GM23338 (cell line): ENCODE measurements at places on chromosomes 1 and 21. TPM values are rescaled to one million over a fixed set of nuclear protein-coding genes. Genes with fewer than 3 reads are reported as not detected.

Gene USP48
- total RNA-seq, result 85.9 and 114 TPM in 2 replicates

Gene NUP210L
- total RNA-seq, result not detected in 2 replicates

Gene S100A3
- total RNA-seq, result not detected in 2 replicates

Gene TBX19
- 0.82 and 1.1 TPM in 2 replicates for total RNA-seq

Gene FALEC
- total RNA-seq, result not detected in 2 replicates

Gene OPTC
- 1.0 TPM in 1 of 2 replicates, not detected in the other for total RNA-seq

Gene SPRR2E
- total RNA-seq, result not detected in 2 replicates

Gene RHOU
- total RNA-seq, result 3.7 and 4.4 TPM in 2 replicates

Gene ADGRL2
- 90.3 and 104 TPM in 2 replicates for total RNA-seq

Gene WNT2B
- 0.12 and 0.90 TPM in 2 replicates for total RNA-seq

Gene BNIPL
- total RNA-seq, result 1.2 and 2.4 TPM in 2 replicates

Gene HSD3B2
- not detected in 2 replicates for total RNA-seq

Gene AIRE
- 0.10 TPM in 1 of 2 replicates, not detected in the other for total RNA-seq

Gene PODN
- 0.24 and 1.0 TPM in 2 replicates for total RNA-seq

Gene CYP4A22
- not detected in 2 replicates for total RNA-seq

Gene IGSF9
- 23.5 and 27.6 TPM in 2 replicates for total RNA-seq

Gene MROH9
- not detected in 2 replicates for total RNA-seq

Gene NFASC
- total RNA-seq, result 7.6 and 11.7 TPM in 2 replicates

Gene AQP10
- not detected in 2 replicates for total RNA-seq

Gene IGSF21
- total RNA-seq, result 15.6 and 17.9 TPM in 2 replicates

Gene RIPPLY3
- total RNA-seq, result 2.5 and 2.6 TPM in 2 replicates

Gene ETNK2
- total RNA-seq, result 18.9 and 26.2 TPM in 2 replicates

Gene HIVEP3
- 0.14 and 0.39 TPM in 2 replicates for total RNA-seq

Gene HAO2
- total RNA-seq, result not detected in 2 replicates

Gene OR2L2
- total RNA-seq, result 0.07 TPM in 1 of 2 replicates, not detected in the other

Gene KIF26B
- 0.19 and 0.76 TPM in 2 replicates for total RNA-seq

Gene LDLRAD2
- 0.31 and 1.6 TPM in 2 replicates for total RNA-seq

Gene SPATA1
- total RNA-seq, result not detected in 2 replicates

Gene DEPDC1
- 42.9 and 47.0 TPM in 2 replicates for total RNA-seq

Gene NECAP2
- total RNA-seq, result 28.9 and 32.9 TPM in 2 replicates

Gene CACNA1E
- total RNA-seq, result 1.1 and 2.0 TPM in 2 replicates

Gene C1orf141
- total RNA-seq, result not detected in 2 replicates

Gene AMY1C
- total RNA-seq, result not detected in 2 replicates

Gene KRTAP19-1
- not detected in 2 replicates for total RNA-seq

Gene AJAP1
- 0.23 TPM in 1 of 2 replicates, not detected in the other for total RNA-seq

Gene IVL
- not detected in 2 replicates for total RNA-seq

Gene ETV3L
- total RNA-seq, result not detected in 2 replicates

Gene TBX15
- total RNA-seq, result 0.21 TPM in 1 of 2 replicates, not detected in the other

Gene RXRG
- total RNA-seq, result not detected in 2 replicates

Gene GIPC2
- 1.5 and 2.7 TPM in 2 replicates for total RNA-seq

Gene ALX3
- not detected in 2 replicates for total RNA-seq

Gene PLA2G2F
- total RNA-seq, result not detected in 2 replicates

Gene NCF2
- total RNA-seq, result not detected in 2 replicates

Gene CFAP141
- total RNA-seq, result not detected in 2 replicates

Gene DAP3
- 56.0 and 90.1 TPM in 2 replicates for total RNA-seq

Gene NBPF10
- 0.31 and 0.38 TPM in 2 replicates for total RNA-seq

Gene SH3BGR
- total RNA-seq, result 4.9 and 5.9 TPM in 2 replicates

Gene AMY1B
- total RNA-seq, result not detected in 2 replicates

Gene IQCC
- 3.5 and 3.8 TPM in 2 replicates for total RNA-seq

Gene SERTAD4
- total RNA-seq, result 1.0 and 1.6 TPM in 2 replicates

Gene ZNF648
- 0.58 and 1.2 TPM in 2 replicates for total RNA-seq

Gene DCST1
- not detected in 2 replicates for total RNA-seq

Gene MSH4
- total RNA-seq, result 0.24 and 0.97 TPM in 2 replicates

Gene GJB5
- total RNA-seq, result 0.50 and 1.4 TPM in 2 replicates

Gene TRIM67
- total RNA-seq, result 0.03 TPM in 1 of 2 replicates, not detected in the other

Gene RNASEL
- total RNA-seq, result 0.85 and 0.94 TPM in 2 replicates

Gene SLC2A5
- 0.03 TPM in 1 of 2 replicates, not detected in the other for total RNA-seq

Gene SERPINC1
- not detected in 2 replicates for total RNA-seq

Gene C1orf232
- not detected in 2 replicates for total RNA-seq
